ENCODE measurements at places on chromosomes 2 and 18.

DNA sequence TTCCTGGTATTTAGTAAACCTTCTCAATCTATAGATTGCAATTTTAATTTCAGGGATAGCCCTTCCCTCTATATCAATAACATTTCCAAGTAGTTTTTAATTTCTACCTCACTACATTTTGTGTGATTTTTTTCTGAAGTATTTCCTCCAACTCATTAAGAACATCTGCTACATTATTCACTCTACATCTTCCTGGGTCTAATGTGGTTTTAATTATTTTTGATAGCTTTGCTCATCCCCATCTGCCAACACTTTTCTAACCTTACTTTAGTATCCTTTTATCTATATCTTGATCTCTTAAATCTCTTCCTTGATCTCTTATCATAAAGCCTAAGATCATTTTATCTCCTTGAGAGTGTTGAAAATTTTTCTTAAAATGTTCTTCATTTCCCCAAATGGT is 278.3 kb upstream of the CYP26B1 start:
- DNase-seq = no peak

DNA sequence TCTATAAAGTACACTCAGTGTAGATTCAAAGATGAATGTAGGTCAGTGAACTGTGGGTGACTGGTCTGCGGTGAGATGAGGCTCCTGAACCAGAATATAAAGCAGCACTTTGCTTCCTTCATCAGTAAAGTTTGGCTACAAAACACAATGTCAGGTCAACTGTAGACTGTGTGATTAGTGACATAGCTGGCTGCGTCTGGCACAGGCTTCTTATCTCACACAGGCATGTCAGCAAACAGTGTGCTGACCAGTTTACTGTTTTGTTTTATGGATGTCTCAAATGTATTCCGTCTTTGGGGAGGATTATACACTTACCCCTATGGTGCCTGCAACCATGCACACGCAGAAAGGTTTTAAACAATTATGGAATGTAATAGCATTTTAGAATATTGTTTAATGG is 87.1 kb downstream of the ZNF236 start:
- no peak for DNase-seq

DNA sequence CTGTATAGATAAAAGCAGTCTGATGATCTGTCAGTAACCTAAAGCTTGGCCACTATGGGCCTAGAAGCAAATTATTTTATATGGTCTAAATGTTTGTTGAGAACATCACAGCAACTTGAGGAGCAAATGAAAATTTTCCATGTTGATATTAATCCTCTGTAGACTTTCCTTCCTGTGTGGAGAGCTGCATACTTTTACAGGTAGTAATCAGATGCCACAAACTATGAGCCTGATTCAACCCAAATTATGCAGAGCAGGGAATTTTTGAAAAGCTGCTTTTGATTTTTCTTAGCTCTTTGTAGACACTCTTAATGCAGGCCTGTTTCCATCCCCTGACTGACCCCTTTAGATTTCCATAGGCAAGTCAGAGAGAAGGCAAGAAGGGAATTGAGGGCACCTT is 17.3 kb downstream of the PAX3 start:
- DNase-seq = no peak

DNA sequence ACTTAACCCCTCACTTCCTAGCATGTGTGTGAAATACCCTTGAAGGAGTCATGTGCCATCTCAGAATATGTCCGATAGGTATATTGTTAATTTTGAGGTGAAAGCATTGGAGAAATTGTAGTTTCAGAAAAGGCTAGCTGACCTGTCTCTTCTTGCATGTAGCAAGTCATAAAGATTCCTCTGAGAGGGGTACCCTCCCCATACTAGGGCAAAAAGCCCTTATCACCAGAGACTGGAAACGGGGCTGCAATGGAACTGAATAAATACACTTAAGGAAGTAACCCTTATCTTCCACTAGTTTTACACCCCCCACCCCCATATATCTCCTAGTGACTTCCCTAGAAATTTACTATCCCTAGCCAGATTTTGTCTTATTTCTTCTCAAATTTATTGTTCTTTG is 1.8 kb upstream of the SF3B6 start:
- no peak for DNase-seq

DNA sequence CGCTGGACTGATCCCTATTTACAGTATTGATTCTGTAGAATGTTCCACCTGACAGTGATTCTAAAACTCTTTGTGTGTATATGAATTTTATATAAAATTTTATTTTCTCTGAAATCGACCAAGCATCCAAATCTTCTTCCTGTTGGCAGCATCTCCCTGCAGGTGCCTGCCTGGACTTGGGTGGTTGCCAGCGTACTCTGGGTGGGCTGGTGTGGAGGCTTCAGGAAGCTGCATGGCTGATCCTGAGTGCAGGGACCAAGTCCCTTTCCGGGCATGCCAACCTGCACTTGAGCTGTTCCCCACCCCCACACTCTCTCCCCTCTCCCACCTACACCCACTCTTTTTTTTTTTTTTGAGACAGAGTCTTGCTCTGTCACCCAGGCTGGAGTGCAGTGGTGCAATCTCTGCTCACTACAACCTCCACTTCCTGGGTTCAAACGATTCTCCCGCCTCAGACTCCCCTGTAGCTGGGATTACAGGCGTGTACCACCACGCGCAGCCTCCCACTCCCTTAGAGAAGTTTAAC is 53.2 kb upstream of the ALKAL2 start:
- no peak for DNase-seq

GRCh38 chr2:109457794-109458193 is 156.0 kb downstream of the SEPTIN10 start:
- DNase-seq = no peak

- no peak for DNase-seq
These were observed 58.2 kb downstream of the SLC16A14 start for GRCh38 chr2:230010501-230010900.

DNA sequence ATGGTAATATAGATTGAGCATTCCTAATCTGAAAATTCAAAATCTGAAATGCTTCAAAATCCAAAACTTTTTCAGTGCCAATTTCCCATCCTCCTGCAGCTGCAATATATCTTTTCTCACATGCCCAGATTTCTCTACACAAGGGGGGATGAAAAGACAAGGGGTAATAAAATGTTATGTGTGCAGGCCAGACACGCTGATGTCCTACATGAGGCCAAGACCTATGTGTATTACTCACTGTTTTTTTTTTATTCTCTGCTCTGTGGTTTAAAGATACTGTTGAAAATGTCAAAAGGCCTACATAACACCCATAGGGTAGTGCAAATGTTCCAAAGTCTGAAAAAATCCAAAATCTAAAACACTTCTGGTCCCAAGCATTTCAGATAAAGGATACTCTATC is 41.2 kb upstream of the CWC22 start:
- no peak for DNase-seq

DNA sequence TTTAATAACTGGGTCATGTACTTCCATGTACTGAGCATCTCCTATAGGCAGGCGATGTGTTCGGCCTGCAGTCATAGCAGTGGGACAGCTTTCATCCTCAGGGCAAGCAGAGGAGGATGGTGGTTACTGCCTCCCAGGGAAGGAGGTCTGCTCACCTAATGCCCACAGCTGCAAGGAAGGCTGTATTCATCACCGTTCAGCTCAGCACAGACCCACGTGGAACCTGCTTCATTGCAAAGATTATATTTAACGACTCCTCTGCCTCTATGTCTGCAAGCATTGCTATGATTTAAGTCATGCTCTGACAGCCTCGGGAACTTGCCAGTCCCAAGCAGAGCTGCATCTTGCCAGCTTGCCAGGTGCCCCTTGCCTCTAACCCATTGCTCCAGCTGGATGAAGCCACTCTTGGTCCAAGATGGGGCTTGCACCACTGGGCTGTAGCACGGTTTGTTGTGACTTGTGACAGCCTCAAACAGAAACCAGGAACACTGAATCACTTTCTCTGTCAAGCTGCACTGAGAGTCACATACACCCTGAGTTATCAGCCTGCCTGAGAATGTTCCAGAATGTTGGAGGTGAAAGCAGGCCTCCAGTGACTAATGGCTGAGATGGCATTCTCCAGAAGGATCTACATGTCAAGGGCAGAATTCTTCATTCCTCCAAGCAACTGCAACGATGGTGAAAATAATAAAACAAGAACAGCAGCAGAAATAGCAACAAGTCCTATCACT is 651.1 kb upstream of the ID2 start:
- no peak for DNase-seq

- no peak for DNase-seq
These were observed 68.2 kb downstream of the ASAP2 start for GRCh38 chr2:9274701-9275343.

Measured in T follicular helper cell (primary cell).